ENCODE measurements at places on chromosomes 3 and 15.

DNA sequence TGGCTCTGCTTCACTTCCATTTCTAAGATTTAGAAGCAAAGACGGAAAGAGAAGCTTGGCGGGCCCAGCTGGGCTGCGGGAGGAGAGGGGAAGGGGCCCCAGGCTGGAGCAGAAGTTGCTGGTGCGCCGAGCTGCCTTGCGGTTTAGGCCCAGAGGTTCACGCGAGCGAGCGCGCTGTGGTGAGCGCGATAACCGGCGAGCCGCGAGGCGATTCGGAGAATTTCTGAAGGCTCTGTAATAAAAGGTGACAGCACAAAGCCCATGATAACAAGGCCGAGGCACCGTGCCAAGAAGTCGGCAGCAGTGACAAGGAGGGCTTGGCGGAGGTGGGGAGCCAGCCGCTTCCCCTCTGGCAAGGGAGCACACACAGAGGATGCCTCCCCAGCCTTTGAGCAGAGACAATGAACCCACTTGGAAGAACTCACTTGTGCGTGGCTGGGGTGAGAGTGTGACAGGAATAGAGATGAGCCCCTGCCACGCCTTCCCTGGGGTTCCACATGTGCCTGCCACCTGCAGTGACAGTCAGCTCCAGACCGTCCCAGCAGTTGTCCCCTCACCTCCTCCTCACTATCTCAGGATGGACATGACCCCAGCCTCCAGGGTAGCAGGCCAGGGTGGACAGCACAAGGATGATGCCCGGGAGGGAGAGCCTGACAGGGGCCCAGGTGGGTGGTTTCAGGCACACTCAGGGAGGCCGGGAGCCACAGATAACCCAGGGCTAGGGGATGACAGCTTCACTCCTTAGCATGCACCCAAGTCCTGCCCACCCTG is 315.2 kb downstream of the UACA start:
- no peak for DNase-seq

DNA sequence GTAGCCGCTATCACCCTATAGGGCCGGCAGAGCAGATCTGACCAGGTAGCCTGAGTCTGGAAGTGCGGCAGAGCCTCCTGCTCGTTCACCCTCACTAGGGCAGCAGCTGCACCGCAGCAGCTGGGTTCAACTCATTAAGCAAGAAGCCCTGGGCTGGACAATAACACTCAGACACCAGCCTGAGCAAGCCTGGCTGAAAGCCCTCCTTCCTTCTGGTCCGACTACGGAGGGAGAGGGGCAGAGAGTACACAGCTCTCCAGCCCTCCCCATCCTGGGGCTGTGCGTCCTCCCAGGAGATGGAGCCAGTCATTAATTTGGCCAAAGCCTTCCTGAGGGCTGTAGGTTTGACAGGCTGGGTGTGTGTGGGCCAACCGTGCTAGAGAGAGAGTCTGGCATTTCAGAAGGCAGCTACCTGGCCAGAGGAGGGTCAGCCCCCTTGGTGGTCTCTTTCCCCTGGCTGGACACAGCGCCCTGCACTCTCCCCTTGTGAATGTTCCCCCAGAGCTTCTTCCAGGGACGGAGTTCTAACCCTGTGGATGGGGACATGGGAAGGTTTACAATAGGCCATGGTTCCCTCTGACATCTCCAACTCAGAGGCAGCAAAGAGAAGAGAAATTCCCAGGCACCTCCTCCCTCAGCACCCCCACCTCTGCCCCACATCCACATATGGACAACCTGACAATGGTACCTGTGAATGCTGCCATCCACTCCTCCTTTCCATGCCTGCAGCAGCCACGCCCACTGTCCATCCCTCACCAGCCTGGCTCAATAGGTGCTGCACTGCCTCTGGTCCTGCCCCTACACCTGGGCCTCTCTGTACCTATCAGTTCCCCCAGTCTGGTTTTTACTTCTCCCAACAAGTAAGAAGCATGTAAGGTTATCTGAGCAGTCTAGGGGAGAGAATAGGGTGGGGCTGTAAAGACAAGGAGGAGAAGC is 6.5 kb downstream of the CHRNB4 start:
- no peak for DNase-seq

DNA sequence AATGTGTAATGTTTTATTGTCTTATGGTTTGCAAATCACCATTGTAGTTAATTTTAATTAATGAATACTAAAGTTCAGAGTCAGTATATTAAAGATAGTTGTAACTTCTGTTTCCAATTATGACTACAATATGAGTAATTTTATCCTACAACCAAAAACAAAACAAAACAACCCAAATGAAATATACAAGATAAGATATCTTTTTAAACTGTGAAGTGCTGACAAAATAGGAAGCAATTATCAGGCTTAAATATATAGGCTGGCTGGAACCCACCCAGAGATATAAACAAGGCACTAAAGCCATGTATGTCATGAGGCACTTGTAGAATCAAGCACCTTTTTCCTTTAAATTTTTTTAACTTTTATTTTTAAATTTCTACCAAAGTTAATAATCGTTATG is 108.6 kb upstream of the LRRFIP2 start:
- DNase-seq, result no peak

DNA sequence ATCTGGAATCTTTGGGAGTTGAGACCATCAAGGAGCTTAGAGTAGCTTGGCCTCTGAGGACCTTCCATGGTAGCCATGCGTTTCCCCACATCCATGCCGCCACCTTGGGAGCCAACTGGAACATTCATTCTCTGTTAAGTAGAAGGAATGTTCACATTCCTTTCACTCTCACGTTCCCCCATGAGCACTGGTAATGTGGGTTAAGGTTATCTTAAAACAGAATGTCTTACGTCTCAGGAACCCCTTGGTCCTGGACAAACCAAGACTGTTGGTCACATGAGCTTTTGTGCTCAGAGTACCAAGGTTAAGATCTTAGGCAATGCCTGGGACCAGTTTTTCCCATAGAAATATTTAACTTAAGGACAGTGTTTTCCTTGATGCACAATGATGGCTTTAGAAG is 211.7 kb upstream of the UBE2E1 start:
- DNase-seq, result no peak

- no peak for DNase-seq
These were observed 82.1 kb downstream of the DLG1 start for GRCh38 chr3:197216169-197216860.

DNA sequence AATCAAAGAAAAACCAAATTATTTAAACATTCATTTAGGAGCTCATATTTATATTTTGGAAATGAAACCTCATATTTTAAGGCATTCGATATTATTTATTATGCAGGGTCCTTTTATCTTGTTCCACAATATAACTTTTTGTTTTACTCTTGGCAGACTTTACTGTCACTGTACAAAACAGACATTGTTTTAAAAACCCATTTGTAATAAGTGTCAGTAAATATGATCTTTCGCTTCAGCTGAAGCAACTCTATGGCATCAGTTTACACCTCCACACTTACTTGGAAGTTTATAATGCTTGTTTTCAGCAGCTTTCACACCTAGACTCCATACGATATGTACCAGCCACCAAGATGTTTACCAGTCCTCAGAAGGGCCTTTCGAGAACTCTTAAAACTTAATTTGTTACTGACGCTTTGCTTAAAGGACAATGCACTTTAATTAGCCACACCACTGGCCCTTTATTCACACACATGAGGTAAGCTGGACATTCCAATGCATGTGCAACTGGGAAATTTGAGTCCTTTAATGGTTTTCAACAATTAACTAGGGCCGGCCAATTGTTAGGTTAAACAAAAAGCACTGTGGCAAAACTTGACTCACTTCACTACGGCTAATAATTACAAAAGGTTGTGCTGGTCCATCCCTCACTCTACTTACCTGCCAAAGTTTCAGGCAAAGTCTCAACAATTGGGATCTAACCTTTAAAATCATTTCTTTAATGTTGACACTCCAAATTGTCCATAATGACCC is 16.7 kb downstream of the WWTR1 start:
- DNase-seq, result no peak

- no peak for DNase-seq
These were observed 222.6 kb downstream of the BBX start for GRCh38 chr3:107745354-107745753.

- no peak for DNase-seq
These were observed 217.5 kb upstream of the BHLHE40 start for GRCh38 chr3:4761759-4762158.

DNA sequence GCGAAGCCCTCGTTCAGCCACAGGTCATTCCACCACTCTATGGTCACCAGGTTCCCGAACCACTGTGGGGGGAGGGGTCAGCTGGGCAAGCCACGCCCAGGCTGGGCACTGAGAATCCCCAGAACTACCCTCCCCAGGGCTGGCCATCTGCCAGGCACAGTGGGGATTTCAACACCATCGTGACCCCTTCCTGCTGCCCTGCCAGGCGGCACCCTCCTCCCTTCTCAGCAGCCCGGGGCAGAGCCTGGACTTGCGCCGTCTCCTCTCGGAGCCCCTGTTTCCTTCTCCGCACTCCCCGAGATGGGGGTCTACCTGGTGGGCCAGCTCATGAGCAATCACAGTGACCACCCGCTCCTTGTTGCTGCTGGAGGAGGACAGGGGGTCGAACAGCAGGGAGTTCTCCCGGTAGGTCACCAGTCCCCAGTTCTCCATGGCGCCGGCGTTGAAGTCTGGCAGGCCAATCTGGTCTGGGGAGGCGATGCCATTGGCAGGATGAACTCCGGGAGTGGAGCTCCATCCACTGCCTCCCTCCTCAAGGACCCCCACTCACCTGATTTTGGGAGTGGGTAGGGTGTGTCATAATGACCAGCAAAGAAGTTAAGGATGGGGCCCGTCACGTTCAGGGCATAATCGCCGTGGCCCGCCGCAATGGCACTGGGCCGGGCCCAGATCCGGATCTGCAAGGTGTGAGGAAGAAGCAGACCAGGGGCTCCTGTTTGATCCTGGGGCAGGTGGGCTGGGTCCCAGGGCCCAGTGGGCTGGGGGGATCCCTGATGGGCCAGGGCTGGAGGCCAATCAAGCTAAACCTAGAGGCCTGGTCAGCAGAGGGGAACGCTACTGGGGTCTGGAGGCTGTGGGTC is 10.5 kb downstream of the ANPEP start:
- no peak for DNase-seq

DNA sequence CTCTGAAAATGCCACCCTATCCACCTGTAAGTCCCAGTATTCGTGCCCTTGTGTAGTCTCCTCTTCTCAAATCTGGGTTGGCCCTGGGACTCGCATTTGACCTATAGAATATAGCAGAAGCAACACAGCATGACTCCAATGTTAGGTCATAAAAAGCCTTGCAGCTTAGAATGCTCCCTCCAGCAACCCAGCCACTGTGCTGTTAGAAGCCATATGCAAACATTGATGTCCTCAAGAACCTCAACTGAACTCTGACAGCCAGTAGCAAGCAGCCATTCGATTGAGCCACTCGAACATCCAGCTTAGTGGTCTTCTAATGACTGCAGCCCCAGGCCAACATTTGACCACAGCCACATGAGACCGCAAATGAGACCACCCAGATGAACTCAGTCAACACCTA is 26.6 kb downstream of the MECOM start:
- no peak for DNase-seq

GRCh38 chr3:23931597-23931996 is 13.5 kb upstream of the NR1D2 start:
- DNase-seq, result no peak

GRCh38 chr3:135990903-135991302 is 25.4 kb downstream of the PPP2R3A start:
- DNase-seq, result no peak

GRCh38 chr15:67548862-67549651 is 6.6 kb downstream of the MAP2K5 start:
- no peak for DNase-seq

GRCh38 chr3:24520101-24520495 is 25.4 kb upstream of the THRB start:
- no peak for DNase-seq

DNA sequence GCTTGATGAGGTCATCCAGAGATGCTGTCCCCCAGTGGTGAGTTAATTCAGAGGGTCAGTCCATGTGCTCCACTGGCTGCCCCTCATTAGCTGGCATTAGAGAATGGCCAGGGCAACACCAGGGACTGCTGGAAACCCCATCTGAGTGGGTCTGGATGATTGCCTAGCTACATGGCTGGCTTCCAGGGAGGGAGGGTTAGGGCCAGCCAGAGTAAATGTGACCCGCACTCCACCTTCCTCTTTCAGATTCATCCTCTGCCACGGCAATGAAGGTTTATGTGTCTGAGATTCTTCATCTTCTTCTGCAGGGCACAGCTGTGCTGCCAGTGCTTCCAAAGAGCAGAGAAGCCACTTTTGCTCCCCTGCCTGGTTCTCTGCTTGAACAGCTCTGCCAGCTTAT is 391.9 kb downstream of the OCA2 start:
- no peak for DNase-seq

- DNase-seq, result no peak
These were observed 219.0 kb upstream of the ROPN1 start for GRCh38 chr3:124210899-124211298.

Data from NCI-H1930 (cell line).